ENCODE measurements at places on chromosomes 2 and 18. TPM values are rescaled to one million over a fixed set of nuclear protein-coding genes. Genes with fewer than 3 reads are reported as not detected.

PRKAG3 gene
- not detected for total RNA-seq

RAMP1 gene
- 139 TPM for total RNA-seq

REG3A gene
- not detected for total RNA-seq

ZC3H6 gene
- total RNA-seq: 16.1 TPM

DNA sequence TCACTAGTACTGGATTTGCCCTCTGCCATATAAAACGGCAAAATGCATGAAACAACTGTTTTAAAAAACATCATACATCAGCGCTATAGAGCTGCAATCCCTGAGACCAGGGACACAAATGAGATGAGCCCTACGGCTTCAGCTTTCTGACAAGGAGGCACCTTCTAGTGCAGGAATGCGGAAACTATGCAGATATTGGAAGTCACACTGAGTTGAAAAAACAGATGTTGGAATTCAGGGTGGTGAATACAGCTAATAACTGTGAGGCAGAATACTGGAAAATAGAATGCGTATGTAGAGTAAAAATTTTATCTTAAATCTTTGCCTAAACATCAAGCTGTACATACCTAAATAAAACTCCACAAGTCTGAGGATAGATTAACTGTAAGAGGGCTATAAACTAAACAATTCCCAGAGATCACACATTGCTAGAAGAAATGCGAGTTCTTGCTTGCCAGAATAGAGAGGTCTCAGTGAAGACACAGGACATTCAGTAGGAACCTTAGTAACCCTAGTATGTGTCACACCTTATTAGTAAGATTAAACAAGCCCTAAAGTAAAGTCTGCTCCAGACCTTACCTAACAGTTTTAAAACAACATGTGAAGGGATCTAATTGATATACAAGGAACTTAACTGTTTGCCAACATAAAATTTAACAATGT, 541.4 kb upstream of the DDX18 start:
- no peak for DNase-seq

DNA sequence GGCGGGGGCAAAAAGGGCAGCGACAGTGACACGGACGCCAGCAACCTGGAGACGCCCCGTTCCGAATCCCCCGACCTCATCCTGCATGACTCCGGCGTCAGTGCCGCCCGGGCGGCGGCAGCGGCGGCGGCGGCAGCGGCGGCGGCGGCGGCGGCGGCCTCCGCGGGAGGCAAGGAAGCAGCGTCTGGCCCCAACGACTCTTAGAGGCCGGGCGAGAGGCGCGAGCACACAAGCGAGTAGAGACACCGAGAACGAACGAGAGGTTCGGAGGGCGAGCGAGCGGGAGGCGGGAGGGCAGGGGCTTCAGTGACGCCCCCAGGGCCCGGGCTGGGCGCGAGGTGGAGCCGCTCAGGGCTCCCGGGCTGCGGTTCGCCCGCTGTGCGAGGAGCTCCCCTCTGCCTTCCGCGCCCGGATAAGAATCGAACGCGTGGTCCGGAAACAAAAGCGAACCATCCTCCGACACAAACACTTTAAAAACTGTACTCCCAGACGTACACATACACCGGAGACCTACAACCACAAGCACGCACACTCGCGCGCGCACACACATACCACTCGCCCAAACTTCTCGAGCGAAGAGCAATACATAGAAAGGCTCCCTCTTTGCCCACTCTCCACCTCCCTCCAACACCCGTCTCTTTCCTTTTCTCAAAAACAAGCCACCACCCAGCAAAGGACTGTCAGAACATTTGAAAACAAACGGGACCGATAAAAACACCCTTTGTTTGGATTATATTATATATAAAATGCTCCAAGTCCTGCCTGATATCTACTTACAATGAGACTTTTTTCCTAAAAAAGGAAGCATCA, 2.8 kb downstream of the SP9 start:
- DNase-seq: peak; percentile 59

DNA sequence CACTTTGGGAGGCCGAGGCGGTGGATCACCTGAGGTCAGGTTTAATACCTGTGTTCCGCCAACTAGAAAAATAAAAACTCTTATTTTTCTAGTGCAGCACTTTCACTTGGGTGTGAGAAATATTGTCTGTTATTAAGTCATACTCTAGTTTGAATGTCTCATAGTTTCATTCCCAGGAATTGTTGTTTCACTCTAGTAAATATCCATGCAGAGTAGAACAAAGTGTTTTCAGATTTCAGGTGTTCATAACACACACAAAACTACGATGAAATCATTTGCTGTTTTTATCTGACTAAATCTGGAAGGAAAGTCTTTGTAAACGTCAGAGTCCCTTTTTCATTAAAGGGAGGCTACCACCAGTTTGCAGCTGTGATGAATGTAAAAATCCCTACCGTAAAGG, 4.0 kb downstream of the FAM117B start:
- DNase-seq: no peak

DNA sequence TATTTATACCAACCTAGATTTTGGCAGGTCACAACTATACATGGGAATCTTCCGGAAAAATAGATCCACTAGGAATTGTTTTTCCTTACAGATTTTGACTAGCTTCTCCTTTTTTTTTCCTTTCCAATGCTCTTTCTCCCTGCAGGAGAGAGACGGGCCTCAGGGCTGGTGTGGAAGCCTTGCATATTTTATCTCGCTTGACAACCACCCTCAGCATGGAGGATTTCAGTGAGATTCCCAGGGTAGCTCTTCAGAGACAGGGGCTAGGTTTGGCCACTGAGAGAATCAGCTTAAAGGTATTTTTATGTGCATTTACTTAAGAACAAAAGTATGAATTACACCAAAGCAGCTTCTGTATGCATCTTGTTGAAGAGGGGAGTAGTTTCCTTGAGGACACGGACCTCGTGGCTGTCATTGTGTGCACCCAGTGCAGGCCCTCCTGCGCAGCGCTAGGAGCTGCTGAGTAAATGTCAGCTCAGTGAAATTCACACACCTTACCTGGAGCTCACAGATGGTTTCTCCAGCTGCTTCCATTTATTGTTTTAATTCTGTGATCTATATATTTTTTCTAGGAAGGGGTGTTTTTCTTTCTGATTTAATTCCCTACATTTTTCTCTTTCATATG, 54.4 kb downstream of the TRAPPC12 start:
- DNase-seq: no peak
